ENCODE measurements at places on chromosomes 5 and 9.

DNA sequence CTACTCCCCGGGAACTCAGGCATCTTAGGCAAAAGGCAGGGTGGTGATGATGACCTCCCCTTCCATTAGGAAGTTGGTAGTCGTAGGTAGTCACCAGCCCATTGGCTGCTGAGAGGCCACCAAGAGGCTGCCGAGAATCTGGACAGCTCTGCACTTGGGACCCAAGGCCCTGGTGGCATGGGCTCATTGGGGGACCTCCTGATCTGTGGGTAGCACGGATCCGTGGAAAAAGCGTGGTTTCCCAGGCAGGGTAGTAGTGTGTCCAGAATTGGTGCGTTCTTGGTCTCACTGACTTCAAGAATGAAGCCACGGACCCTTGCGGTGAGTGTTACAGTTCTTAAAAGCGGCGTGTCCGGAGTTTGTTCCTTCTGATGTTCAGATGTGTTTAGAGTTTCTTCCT lies 158.8 kb downstream of the CNTLN start:
- DNase-seq, result no peak

DNA sequence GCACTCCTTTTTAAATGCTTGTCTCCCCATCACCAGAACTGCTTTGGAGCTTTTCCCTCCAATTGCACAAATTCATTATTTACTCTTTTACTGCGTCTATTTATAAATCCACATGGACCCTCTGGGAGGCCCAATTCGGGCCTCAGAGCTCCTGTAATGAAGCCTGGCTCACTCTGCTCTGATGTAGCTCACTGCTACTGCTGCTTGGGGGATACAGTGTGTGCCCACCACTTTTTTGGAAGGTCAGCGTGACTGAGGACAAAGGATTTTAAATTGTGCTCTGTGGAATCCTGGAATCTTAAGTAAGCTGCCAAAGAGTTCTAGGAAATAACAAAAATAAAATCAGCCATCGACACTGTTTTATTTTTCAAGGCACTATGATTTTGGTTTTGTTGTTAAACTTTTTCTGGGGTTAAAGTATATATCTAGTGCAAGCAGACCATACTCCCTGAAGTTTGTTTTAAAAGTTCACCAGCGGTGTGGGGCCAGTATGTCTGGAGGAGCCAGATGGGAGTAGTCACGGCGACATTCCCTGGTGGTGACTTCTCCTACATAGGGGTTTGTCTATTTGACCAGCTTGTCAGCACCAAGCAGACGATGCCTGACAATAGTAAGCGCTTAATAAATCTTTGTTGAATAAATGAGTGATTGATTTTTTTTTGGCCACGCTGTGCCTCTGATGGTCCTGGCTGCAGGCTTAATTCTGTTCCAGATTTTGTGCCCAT lies 142.8 kb downstream of the TMEM38B start:
- no peak for DNase-seq

- no peak for DNase-seq
These were observed 16.1 kb upstream of the RAI14 start for GRCh38 chr5:34639852-34640626.

- DNase-seq, result peak; percentile 18
These were observed 28.2 kb downstream of the YIPF5 start for GRCh38 chr5:144142139-144142823.

- DNase-seq, result no peak
These were observed 91.1 kb downstream of the TLR4 start for GRCh38 chr9:117795271-117795670.

DNA sequence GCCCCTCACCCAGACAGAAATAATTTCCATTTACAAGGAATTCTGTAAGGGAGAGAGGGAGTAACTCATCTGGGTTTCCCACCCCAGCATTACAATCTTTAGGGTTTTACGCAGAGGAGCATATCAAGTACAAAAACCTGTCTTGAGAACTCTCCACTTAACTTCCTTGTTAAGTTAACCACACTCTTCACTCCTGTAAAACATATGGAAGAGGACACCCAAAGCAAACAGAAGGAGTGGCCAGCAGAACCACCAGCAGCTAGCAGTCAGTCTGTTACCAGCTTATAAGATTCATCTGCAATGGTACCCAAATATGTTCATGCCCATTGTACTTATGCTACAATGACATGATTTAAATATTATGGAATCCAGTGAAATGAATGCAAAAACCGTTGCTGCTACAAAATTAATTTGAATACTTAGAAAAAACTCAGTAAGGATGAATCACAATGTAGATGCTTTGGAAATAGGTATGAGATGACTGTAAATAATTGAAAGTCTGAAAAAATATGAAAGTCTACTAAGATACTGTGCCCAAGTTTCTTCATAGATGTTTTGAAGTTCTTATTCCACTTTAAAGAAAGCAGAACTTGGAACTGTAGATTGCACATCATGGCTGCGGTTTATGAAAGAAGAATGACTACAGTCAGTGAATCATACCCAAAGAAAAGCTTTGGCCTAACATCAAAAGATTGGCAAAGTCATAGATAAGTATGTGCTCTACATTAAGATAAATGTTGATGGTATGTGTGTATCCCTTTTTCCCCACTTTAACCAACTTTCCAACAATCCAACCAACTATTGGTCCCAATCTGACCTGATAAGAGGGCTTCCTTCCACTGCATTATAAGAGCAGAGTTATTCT lies 233.6 kb downstream of the ACTL7B start:
- DNase-seq, result peak; percentile 66

GRCh38 chr5:77129391-77129990 lies 42.4 kb upstream of the ZBED3 start:
- peak; percentile 4 for DNase-seq

- no peak for DNase-seq
These were observed 19.1 kb downstream of the RAPGEF6 start for GRCh38 chr5:131615957-131616356.

DNA sequence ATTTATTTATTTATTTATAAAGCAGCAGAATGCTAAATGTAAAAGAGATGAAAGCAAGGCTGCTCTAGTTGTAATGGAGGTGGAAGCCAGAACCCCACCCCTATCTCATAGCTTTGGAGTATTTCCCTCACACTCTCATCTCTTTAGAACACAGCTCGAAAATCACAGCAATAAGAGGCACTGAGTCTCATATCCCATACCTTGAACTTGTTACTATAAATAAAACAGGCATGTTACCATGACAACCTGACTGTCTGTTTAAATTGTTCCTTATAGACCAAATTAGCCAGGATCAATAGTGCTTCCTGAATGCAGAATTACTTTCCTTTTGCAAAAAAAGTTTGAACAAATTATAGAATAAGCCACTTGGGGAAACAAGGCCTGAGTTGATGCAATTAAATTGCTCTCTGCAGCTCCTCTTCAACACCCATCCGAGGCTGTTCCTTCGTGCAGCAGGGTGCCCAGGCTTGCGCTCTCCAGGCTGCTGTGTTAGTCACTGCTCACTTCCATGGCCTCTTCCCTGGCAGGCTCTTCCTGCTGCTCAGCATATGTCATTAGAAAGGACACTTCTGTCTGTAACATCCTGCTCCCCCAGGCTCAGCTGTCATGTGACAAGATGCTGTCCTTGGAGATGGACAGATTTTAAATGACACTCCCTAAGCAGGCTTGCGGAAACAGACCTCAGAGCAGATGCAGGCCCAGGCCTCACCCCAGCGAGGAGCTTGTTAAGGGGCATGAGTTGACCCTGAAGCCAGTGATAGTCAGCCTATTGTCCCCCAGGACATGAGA lies 120.2 kb downstream of the CARTPT start:
- no peak for DNase-seq

DNA sequence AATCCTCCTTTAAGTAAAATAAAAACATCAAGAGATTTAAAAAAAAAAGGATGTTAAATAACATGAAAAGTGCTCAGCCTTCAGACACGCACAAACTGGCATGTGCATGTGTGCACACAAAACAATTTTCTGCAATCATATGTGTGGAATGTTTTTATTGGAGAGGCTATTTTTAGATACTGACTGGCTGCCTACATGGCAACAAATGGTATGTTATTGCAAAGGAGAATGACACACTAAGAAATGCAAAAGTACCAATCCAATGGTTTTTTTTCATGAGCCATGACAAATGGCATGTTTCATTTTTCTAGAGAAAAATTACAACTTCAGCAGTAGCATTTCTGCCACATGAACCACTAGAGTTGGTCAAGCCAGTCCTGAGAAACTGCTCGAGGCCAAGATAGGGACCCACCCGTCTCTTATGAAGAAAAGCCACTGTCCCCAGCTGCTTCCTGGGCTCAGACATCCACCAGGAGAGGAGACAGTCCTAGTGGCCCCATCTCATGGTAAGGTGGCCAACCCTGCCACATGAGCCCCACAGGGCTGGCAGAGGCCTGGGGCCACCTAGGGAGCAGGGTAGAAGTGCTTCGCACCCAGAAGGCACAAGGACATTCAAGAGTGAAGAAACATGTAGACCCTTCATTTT lies 116.4 kb downstream of the MYO10 start:
- DNase-seq, result no peak

- DNase-seq, result no peak
These were observed 192.6 kb upstream of the ACTBL2 start for GRCh38 chr5:57675236-57675635.

GRCh38 chr5:134995850-134996402 lies 28.2 kb downstream of the CATSPER3 start:
- DNase-seq, result no peak

DNA sequence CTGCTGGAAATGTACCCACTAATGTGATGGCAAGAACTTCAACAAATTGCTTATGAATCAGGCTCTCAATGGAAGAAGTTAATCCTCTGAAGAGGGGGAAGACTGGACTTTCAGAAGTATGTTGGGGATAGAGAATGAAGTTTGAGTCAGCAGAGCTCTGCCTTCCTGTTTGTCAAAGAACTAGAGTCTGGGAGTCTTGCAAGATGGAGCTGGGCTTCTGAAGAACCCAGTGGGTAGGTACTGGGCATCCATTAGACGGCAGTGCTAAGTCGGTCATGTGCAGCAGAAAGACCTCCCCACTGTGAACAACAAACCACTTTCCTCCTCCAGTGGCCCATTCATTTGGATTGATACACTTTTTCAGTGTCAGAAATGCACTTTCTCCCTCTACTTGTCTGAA lies 34.6 kb downstream of the OTULIN start:
- no peak for DNase-seq

- DNase-seq, result no peak
These were observed 700.8 kb downstream of the MAT2B start for GRCh38 chr5:164206196-164206595.

GRCh38 chr9:28915202-28915930 lies 1342.1 kb upstream of the C9orf72 start:
- DNase-seq, result no peak

- DNase-seq, result no peak
These were observed 2.3 kb upstream of the INIP start for GRCh38 chr9:112720113-112720780.

GRCh38 chr5:50657044-50657443 lies 9.4 kb upstream of the PARP8 start:
- no peak for DNase-seq

DNA sequence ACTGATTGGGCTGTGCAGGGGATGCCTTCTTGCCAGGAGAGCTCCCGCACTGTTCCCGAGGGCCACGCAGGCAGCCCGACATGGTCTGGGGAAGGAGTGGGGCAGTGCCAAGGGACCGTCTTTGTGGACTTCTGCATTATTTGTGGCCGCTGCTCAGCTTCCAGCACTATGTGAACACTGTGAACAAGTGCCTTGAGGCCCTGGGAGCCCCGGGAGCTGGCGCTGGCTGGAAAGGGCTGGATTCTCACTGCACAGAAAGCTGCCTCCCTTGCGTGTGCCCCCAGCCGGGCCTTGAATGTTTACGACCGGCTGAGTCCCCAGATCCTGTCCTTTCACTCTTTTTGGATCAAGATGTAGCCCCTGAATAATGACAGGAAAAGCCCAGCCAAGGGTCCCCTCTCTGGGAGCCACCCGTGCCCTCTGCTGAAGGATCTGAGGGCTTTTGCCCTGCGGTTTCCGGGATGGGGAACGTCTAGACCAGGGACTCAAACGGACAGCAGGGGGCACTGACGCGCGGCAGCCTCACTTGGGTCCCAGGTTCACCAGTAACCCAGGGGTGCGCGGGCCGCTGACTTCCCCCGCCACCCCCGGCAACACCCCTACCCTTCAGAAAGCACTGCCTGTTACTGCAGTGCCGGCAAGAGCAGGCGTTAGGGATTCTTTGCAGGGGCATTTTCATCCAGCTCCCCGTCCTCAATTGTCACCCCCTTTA lies 98.9 kb upstream of the FCN2 start:
- DNase-seq, result no peak

GRCh38 chr9:137294091-137294680 lies 7.9 kb downstream of the NRARP start:
- peak; percentile 47 for DNase-seq

- no peak for DNase-seq
These were observed 33.4 kb upstream of the POMT1 start for GRCh38 chr9:131469356-131469755.
